ENCODE measurements at places on chromosomes 3 and 15.

GRCh38 chr3:56314842-56315241 is 153.4 kb downstream of the ERC2 start:
- DNase-seq = no peak

- no peak for DNase-seq
Measured at GRCh38 chr3:139252719-139253118, 91.1 kb upstream of the MRPS22 start.

DNA sequence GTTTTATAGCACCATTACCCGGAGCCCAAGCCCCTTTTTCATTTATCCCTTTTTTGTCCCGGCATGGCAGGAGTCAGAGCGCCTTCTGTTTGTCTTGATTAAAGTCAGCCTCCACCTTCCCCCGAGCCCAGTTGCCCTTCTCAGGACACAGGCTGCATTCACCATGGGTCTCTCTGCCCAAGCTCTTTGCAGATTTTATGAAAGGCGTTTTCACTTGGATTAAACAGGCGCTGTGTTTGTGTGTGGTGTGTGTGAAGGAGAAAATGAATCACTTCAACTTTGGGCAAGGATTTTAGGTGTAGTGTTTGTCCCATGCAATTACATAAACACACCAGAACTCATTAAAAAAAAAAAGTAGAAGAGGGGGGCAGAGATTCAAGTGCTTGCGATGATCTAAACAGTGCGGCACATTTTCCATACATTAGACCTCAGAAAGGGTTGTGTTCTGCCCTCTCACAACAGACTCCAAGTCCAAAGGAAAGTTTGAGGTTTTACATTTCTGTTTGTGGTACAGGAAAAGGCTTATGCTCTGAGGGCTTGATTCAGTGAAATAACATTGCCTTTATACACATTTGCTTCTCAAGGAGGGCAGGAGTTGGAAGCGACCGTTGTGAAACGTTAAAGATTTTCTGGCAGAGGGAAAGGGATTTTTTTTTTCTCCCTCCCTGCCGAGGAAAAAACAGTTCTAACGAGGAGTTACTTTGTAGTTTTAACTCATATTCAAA is 14.5 kb upstream of the IL16 start:
- DNase-seq = no peak

- DNase-seq = no peak
Measured at GRCh38 chr3:193998123-193998448, 137.9 kb upstream of the HES1 start.

DNA sequence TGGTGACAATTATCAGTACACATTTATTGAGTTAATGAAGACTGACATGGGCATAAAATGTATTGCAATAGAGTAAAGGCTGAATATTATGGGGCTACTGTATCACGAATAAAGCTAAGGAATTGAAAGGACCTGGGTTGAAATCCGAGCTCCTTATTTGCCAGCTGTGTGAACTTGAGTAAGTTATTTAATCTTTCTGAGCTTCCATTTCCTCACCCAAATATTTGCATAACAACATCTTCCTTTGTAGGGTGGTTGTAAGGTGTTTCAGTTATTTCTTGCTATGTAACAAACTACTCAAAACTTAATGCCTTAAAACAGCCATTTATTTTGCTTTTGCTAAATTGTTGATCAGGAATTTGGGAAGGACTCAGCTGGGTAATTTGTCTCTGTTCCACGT is 111.1 kb upstream of the TSC22D2 start:
- no peak for DNase-seq

Data from HAP-1 (cell line).